ENCODE measurements at places on chromosomes 1 and 21.

GRCh38 chr1:206668351-206668750 is 16.4 kb upstream of the MAPKAPK2 start:
- DNase-seq, result peak; percentile 35

- DNase-seq, result no peak
Observed at GRCh38 chr1:8666389-8667167, 150.9 kb downstream of the RERE start.

GRCh38 chr1:177091040-177091439 is 73.5 kb downstream of the ASTN1 start:
- DNase-seq, result no peak

DNA sequence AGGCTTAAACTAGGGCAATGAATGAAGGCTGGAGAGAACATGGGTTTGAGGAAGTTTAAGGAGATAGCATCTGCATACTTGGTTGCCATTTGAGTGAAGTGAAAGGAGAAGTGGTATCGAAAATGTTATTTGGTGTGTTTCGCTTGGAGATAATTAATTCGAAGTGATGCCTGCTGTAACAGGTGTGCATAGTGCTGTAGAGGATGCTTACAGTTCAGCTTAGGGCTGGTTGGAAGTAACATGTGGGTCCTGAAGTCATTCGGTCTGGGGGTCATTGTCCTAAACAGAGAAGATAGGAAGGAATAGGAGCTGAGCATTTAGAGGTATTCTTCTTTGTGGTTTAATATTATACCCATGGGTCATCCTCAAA is 301 bp upstream of the NUDT17 start:
- peak; percentile 78 for DNase-seq

GRCh38 chr21:26945916-26946675 is 20.8 kb downstream of the ADAMTS5 start:
- DNase-seq, result no peak

DNA sequence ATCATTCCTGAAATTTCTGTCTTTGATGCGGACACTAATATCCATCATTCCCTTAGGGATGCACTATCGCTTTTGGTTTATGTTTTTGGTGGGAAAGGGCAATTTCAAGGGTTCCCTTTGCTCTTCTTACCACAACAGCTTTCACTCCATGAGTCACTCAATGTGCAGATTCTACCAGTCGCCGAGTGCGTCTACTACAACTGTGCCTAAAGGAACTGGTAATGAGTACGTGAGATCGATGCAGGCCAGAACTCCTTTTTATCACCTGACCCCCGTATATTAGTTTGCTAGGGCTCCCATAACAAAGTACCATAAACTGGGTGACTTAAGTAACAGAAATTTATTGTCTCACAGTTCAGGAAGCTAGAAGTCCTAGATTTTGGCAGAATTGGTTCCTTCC is 27.5 kb upstream of the TMEM54 start:
- no peak for DNase-seq

DNA sequence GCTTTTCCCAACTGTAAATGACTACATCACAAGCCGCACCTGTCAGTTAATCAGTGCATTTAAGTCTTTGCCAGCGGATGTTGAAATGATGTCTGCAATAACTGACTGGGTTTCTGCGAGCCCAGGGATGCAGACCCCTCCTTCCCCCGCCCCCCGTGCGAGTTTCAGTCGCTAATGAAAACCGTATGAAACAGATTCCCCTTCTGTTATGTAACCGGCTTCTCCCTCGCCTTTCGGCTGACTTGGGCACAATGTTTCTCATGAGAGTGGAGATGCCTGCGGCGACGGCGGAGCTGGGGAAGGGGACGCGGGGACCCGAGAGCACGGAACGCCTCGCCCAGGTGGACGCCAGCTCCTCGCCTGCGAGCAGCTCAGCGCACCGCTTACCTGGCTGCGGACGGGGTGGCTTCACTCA is 753 bp downstream of the KCNJ6 start:
- no peak for DNase-seq

GRCh38 chr1:157682710-157683437 is 17.7 kb downstream of the FCRL3 start:
- no peak for DNase-seq

- DNase-seq, result no peak
Observed at GRCh38 chr1:218463194-218464156, 118.3 kb downstream of the TGFB2 start.

DNA sequence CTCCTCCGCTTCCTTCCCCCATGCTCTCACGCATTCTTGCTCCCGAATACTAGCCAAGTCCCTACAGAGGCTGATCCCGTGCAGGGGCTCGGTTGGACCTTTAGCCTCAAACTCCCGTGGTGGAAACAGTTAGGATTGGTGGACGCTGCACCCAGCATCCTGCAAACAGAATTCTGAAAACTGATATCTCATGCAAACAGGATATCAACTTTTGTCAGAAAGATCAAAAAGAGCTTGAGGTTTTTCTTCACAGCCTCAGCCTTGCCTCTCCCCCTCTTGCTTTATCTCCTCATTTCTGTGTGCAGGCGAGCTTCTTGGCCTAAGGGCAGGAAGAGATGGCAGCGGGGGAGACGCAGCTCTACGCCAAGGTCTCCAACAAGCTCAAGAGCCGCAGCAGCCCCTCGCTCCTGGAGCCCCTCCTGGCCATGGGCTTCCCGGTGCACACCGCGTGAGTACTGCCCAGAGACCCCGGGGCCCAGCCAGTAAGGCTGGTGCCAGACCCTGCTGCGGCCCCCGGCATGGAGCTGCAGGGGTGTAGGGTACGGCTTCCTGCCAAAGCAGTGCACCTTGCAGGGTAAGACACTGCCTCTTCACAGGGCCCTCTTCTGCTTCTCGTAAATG is at the start of gene UBASH3A:
TSS of gene UBASH3A (plus strand) at position 292 of the 621 bp plus-strand sequence. CDS start at position 336, 44 bp downstream.
- DNase-seq, result no peak

DNA sequence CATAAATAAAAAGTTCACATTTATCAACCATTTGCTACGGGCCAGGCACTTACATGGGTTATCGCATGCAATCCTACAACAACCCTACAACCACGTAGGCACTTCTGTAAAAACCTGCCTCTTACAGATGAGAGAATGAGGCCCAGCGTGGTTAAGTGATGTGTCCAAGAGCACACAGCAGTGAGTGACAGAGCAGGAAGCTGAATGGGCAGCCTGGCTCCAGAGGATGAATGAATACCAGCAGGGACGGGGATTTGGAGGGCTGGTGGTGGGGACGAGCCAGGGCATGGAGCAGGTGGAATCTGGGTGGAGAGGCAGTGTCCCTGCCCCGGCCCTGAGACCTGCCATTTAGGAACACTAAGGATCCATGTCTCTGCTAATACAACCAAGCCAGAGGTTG is 35.5 kb downstream of the SYF2 start:
- no peak for DNase-seq

DNA sequence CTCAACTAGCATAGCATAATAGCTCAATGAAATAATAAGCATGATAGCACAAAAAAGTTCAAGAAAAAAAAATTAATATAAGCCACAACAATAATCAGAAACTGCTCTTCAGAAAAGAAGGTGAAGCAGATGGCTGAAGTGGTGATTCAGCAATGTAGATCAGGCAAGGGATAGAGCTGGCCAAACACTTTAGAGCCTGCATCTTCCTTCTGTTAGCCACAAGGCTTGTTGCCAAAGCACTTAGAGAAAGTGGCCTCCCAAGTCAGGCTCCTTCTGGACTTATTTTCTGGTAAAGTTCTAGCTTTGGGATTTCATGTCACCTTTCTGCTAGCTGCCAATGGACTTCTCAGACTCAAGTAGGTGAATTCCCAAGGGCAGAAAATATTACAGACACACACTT is 60.3 kb upstream of the C1orf87 start:
- DNase-seq, result no peak

DNA sequence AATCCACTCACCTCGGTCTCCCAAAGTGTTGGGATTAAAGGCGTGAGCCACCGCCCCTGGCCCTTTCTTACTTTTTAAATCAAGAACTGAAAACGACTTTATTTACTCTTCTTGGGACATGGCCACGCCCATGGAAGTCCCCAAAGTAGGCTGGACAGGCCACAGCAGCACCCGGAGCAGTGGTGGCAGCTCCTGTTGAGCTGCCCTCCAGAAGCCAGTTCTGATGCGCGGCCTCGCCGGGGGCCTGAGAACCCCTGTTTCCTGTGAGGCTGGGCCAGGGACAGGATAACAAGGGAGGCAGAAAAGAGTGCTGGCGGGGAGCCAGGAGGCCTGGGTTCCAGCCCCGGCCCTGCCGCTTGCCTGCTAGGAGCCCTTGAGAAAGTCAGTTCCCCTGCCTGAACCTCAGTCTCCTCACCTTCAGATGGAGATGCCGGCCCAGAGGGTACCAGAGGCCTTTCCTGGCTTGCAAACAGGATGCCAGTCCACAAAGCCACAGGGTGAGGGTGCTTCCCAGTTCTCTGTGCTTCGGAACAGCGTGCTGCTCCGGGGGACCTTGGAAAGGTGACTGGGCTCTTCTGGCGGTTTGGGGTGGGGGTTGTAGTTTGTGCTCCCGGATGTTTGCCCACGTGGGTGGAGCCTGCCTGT is 59.4 kb downstream of the RUNX3 start:
- peak; percentile 63 for DNase-seq

DNA sequence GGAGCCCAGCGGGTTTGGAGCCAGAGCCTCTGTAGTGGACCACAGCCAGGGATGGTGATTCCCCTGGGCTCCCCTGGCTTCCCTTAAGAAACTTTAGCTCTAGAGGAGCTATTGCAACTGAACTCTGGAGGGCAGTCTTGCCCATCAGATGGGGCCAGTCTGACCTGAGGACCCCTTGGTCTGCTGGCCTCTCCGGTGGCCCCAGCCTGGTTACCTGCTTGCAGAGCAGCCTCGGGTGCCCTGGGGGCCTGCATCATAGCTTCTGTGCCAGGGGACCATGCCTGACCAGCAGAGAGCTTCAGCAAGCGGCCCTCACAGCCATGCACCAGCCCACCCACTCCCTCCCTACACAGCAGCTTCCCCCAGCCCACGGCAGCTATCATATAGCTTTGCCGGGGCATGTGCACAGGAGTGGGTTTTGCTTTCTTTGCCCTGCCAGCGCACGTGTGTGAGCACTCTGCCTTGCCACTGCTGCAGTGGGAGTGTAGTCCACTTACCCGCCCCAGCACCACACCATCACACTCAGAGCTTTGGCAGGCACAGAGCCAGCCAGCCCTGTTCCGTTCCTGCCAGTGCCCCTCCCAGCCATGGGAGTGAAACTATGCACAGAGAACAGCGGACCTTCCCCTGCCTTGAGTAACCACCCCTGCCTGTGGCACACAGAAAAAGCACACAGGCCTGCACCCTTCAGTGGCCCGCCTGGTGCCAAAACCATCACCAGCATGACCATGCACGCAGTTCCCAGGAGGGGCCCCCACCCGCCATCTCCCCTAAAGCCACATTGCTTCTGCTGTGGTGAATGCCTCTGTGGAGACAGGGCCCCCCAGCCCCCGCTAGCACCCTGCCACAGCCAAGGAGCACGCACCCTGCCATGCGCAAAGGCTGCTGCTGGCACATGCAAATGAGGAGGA is 442.9 kb upstream of the NEGR1 start:
- DNase-seq, result no peak

- DNase-seq, result no peak
Observed at GRCh38 chr1:108881369-108881768, 4.6 kb downstream of the GPSM2 start.

Measured in KBM-7 (cell line).